Muscle of arm (tissue), 14 donors: ENCODE measurements at places on chromosomes 3 and 15. TPM values are rescaled to one million over a fixed set of nuclear protein-coding genes. Genes with fewer than 3 reads are reported as not detected.

SLC28A2 gene
- 0.49 TPM for polyA plus RNA-seq

- no peak for DNase-seq
Observed at GRCh38 chr3:136952292-136952691, 5.5 kb upstream of the IL20RB start.

DNA sequence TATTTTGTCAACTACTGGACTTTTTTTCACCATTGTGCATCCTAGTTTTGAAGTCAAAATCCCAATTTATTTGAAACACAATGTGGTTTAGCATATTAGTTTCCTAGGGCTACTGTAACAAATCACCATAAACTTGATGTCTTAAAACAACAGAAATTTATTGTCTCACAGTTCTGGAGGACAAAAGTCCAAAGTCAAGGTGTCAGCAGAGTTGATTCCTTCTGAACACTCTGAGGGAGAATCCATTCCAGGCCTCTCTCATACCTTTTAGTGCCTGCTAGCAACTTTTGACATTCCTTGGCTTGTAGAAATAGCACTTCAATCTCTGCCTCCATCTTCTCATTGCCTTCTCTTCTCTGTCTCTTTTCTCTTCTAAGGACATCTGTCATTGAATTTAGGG, 14.9 kb upstream of the SLC27A2 start:
- no peak for DNase-seq

GRCh38 chr15:84658080-84658787, at the start of gene NMB:
TSS of gene NMB (minus strand) at chr15:84658199. CDS start at chr15:84658152, 47 bp downstream.
- DNase-seq, result peak; percentile 59

MESP1 gene
- 1.4 TPM for polyA plus RNA-seq

GRCh38 chr15:80800067-80800466, 20.9 kb downstream of the CEMIP start:
- DNase-seq, result no peak
